Adrenal gland (tissue), 19 donors: ENCODE measurements at places on chromosomes 3 and 15. TPM values are rescaled to one million over a fixed set of nuclear protein-coding genes. Genes with fewer than 3 reads are reported as not detected.

ARL14 gene
- polyA plus RNA-seq, result 0.27 TPM

- no peak for DNase-seq
Observed at GRCh38 chr15:60580073-60580472, 101.1 kb upstream of the ICE2 start.

DNA sequence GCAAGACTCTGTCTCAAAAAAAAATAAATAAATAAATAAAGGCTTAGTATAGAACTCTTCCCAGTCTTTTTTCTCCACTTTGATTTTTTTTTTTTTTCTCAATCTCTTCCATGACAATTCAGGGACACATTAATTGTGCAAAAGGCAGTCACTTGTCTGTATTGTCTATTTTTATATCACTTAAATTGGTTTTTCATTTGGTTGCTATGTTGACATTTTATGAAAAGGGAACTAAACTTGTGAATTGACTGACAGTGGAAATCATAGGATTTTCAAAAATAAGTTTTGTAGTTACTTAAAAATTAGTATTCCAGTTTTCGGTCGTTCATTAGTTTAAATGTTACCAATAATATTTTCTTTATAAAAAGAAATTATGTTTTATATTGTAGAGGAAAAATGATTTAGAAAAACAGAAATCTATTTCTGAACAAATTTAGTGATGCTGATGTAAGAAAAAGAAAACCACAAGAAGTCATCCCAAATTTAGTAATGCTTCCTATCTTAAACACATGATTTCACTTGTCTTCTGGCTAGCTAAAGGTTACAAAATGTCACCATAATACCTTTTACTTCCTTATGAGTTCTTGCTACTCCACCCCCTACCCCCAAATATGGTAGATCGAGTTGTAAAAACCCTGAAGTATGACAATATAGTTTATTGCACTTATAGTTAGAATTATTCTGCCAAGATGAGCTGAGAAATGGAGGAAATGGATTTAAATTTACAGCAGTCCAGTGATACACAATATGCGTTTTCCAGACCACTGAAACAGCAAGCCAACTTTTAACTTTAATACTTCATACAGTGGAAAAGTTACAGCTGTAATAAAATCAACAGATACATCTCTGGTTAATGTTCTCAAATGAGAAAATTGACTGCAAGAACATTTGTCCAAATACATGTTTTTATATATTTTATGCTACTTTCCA is 37.0 kb downstream of the PPARG start:
- no peak for DNase-seq

DNA sequence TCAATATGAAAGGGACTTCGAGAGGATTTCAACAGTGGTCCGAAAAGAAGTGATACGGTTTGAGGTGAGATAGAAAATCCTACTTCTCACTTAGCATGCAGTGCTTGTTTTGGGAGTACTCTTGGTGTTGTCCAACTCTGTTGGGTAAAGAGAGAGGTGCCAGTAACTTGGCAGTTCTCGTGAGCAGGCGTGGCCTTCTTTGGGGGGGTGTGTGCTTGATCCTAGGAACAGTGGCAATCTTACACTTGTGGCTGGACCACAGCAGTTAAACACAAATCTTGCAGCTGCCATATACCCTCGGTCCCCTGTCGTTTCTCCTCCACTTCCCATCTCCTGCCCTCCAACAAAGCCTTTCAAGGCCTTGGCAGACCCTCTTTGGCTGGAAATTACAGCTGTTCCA is 15.2 kb upstream of the SNX22 start:
- DNase-seq, result no peak

PLA2G4D gene
- polyA plus RNA-seq, result 0.16 TPM

SCG5 gene
- 32.4 TPM for polyA plus RNA-seq

DNA sequence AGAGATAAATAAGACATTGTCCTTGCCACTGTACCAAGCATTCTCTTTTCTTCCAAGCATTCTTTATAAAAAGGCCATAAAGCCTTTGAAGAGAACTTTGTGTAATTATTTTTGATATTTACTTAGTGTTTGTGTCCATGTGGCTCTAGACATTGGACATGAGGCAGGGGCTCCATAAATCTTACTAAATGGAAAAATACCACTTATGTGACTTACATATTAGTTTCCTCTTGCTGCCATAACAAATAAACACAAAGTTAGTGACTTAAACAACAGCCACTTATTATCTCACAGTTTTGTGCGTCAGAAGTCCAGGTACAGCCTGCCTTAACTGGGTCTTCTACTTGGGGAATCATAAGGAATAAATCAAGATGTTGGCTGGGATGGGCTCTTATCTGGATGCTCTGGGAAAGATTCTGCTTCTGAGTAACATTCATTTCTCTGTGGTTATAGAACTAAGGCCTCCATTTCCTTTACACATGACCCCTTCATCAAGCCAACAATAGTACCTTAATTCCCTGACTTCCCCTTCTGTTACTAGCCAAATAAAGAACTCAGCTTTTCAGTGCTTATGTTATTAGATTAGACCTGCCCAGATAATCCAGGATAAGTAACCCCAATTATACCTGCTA is 59.9 kb upstream of the COL8A1 start:
- no peak for DNase-seq

NECTIN3 gene
- polyA plus RNA-seq, result 1.6 TPM

ALG3 gene
- polyA plus RNA-seq, result 42.3 TPM
